ENCODE measurements at places on chromosomes 4 and X.

DNA sequence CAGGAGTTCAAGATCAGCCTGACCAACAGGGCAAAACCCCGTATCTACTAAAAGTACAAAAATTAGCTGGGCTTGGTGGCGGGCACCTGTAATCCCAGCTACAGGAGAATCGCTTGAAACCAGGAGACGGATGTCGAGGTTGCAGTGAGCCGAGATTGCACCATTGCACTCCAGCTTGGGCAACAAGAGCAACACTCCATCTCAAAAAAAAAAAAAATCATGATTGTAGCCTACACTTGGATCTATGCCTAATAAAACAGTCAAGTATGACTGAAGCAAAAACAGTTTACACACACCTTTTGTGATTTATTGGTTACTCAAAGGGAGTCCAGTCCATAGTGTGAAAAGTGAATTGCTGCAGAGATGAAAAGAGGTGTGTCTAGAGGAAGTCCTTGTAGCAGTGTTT is 34.7 kb upstream of the TASL start:
- no peak for DNase-seq

DNA sequence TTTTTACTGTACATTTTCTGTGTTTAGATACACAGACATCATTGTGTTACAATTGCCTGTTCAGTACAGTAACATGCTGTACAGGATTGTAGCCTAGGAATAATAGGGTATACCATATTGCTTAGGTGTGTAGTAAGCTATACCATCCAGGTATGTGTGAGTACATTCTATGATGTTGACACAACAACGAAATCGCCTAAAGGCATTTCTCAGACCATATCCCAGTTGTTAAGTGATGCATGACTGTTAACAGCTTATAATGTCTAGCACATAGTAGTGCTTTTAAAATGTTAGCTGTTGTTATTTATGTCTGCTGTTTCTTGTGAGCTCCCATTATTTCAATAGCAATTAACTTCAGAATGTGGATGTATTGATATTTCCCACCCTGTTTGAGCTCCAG is 4.5 kb downstream of the PRRG1 start:
- DNase-seq = no peak

DNA sequence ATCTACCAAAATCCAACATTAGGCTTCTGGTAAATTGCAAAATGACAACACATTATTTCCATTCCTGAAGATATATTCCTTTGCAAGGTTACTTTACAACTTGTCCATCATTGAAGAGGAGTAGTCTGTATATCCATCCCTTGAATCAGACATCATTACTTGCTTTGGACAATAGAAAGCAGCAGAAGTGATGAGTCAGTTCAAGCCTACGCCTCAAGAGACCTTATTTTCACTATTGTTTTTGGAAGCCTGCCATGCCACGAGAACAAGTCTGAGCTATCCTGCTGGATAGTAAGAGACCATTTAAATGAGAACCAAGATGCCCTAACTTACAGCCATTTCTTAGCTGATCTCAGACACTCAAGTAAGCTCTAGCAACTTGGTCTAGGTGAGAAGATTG is 246.0 kb upstream of the HHIP start:
- no peak for DNase-seq

DNA sequence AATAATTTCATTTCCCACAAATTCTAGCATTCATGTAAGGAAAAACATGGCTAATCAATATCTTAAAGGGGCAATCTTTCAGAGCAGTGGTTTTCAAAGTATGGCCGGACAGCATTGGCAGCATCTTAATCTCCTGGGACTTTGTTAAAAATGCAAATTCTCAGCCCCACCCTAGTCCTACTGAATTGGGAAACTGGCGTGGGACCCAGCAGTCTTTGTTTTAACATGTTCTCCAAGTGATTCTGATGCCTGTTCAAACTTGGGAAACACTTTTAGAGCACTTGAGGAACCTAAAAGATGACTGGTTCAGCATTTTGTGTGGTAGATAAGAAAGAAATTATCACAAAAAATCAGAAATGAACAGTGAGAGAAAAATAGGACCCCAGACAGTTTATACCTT is 65.7 kb downstream of the ZFX start:
- DNase-seq = no peak

DNA sequence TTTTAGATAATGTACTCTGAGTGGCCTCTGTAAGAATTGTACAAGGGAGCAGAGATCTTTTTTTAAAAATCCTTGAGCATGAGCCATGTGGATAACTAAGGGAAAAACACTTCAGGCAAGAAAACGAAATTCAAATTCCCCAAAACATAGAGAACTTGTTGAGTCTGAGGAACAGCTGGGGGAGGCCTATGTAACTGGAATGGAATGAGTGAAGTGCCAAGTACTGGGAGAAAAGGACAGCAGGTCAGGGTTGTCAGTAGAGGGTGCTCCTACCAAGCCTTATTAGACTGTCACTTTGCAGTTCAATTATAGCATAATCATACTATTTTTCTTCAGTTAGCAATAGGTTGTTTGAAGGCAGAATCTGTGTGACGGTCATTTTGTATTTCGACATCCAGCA is 135.1 kb downstream of the ARHGAP6 start:
- no peak for DNase-seq

- DNase-seq = no peak
Observed at GRCh38 chr4:10454726-10455125, 2.5 kb downstream of the ZNF518B start.

GRCh38 chr4:89773805-89774204 is 63.2 kb downstream of the SNCA start:
- DNase-seq = no peak

GRCh38 chrX:67587946-67588624 is 44.3 kb downstream of the AR start:
- no peak for DNase-seq

DNA sequence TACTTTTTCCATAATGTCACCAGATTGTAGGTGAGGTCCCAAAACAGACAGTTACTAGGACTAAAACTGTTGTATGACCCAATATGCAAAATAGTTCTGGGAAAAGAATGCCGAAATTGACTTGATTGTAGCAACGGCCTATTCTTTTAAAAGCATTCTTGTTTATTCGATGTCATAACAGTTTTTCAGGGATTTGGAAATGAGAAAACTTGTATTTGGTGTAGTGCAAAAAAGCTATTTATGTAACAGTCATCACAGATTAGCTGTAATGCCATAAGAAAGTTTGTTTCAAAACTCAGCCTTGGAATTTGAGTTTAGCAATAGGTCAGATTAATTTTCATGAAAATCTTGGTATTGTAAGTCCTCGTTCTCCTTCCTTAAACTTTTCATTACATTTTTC is 69.2 kb upstream of the DIAPH2 start:
- no peak for DNase-seq

DNA sequence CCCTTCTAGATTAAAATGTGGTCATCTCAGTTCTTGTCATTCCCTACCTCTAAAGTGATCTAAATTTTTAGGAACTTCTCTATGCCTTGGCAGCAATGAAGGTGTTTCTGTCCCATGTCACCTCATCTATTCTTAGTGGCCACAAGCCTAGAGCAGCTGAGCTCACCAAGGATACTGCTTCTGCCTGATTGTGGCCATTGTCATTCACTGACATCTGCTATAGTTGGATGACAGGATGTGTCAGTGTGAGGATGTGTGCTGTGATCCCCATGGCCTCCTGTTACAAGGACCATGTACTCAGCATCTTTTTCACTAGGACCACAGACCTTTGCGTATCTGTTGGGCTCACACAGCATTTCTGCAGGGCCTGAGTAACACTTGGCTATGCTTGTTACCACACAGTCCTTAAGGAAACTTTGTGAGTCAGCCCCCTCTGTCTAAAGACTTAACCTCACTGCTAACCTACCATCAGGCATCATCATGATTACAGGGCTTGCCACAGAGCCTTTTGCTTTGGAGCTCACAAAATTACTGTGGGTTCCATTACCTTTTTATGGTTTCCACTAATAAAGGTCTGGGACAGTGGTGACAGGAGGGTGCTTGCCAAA is 421.0 kb downstream of the ADAM29 start:
- DNase-seq = no peak

DNA sequence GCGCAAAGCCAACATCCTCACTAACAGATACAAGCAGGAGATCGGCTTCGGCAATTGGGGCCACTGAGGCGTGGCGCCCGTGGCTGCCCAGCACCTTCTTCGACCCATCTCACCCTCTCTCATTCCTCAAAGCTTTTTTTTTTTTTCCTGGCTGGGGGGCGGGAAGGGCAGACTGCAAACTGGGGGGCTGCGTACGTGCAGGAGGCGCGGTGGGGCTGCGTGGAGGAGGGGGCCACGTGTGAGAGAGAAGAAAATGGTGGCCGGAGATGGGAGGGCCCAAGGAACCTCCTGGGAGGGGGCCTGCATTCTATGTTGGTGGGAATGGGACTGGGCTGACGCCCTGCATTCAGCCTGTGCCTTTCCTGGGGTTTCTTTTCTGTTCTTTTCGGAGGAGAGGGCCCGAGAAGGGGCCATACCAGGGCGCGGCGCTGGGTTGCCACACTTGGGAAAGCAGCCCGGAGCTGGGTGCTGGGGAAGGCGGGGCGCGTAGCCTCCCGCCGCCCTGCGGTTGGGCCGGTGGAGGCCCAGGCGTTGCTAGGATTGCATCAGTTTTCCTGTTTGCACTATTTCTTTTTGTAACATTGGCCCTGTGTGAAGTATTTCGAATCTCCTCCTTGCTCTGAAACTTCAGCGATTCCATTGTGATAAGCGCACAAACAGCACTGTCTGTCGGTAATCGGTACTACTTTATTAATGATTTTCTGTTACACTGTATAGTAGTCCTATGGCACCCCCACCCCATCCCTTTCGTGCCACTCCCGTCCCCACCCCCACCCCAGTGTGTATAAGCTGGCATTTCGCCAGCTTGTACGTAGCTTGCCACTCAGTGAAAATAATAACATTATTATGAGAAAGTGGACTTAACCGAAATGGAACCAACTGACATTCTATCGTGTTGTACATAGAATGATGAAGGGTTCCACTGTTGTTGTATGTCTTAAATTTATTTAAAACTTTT is 4.5 kb downstream of the MID1IP1 start:
- DNase-seq = peak; percentile 72

DNA sequence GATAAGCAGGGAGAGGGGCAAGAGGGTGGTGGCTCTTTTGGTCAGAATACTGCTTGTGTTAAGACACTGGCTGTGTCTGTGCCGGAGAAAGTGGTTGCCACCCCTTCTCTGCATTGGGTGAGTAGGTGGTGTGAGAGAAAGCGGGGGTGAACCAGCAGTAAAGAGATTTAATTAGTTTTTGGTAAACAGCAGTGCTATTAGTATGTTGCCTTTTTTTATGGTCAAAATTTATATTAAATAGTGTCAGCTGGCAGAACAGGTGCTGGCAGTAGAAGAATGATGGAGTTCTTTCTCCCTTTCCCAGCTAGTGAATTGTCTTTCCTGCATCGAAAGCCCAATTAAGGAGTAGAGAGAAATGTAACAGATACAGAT is 181.6 kb downstream of the LARP7 start:
- DNase-seq = no peak

DNA sequence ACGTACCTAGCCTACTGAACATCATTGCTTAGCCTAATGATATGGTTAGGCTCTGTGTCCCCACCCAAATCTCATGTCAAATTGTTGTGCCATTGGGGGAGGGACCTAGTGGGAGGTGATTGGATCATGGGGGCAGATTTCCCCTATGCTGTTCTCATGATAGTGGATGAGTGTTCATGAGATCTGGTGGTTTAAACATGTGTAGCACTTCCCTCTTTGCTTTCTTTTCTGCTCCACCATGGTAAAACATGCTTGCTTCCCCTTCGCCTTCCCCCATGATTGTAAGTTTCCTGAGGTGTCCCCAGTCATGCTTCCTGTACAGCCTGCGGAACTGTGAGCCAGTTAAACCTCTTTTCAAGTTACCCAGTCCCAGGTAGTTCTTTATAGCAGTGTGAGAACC is 102.6 kb downstream of the RAPGEF2 start:
- no peak for DNase-seq

DNA sequence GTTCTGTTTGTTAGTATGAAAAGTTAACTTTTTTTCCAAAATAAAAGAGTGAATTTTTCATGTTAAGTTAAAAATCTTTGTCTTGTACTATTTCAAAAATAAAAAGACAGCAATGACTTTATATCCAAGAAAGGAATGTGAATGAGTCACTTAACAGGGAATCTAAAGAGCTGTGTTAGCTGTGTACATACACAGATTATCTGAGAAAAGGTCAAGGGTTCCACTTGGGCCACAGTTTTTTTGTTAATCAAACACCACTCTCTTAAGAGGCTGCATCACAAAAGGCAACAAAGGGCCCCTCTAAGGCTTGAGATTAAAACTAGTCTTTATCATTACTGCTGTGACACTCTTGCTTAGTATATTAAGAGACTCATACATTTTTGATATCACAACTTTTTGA is 82.1 kb downstream of the FIP1L1 start:
- no peak for DNase-seq

GRCh38 chr4:10023050-10023419 is 1.7 kb upstream of the SLC2A9 start:
- no peak for DNase-seq

- DNase-seq = no peak
Observed at GRCh38 chrX:101195442-101196173, 24.0 kb upstream of the DRP2 start.

DNA sequence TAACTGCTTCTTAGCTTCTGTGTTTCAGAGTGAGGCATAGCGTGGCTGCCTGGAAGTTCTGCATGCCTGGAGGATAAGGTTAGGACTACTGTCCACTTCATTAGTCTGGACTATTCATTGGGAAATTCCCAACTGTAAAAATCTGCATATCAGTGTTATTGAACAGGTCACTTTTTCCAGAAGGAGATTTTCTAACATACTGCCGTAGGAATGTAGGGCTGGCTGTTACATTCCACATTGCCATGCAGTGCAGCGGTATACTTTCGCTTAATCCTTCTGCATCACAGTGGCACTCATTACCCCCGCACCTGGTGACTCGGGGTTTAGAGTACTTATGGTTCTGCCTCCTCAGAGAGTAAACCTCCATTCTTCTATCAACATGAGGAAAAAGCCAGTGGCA is 104.6 kb downstream of the NPFFR2 start:
- DNase-seq = no peak

DNA sequence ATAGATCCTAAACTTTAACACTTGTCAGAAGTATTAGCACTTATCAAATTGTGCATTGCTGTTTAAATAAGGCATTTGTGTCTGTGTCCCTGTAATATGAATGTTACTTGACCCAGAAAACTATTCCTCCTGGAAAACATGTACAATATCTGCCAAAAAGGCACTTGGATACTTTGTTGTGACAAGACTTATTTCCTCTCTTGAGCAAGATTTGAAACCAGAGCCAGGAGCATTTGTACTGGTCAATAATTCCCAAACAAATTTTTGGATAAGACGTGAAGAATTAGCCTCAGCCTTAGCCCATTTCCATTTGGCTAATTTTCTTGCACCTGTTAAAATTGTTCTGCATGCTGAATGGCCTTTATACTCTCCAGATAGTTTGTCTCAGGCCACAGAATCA is 176.3 kb upstream of the GK2 start:
- DNase-seq = no peak

GRCh38 chr4:7777871-7778509 is 161.7 kb downstream of the AFAP1 start:
- no peak for DNase-seq
